Naive B cell (primary cell): ENCODE measurements at places on chromosomes 13 and 19. TPM values are rescaled to one million over a fixed set of nuclear protein-coding genes. Genes with fewer than 3 reads are reported as not detected.

DNA sequence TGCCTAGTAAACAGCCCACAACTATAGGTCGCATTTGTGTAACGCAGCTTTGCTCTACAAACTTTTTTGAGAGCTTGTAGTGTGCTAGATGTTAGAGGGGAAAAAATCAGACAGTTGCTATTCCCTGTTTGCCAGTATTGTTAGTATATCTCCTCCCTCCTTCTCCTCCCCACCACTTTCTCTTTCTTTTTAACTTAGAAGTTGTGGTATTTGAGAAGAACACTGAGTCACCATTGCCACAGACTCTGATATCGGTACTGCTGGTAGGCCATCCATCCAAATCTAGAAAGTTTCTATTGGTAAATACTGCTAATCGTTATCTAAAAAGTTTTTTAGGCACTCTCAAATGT lies 666 bp downstream of the POMP start:
- H3K4me3 ChIP-seq, result peak overlapping the region; percentile 81
- H3K36me3 ChIP-seq, result peaks cover 11% of the 10 kb centered on the region
- H3K4me1 ChIP-seq, result peaks cover 55% of the 10 kb centered on the region
- DNase-seq, result no peak

CGB1 gene
- polyA plus RNA-seq, result not detected

- no peak for DNase-seq
- no peaks in the 10 kb centered on the region for H3K27me3 ChIP-seq
- no peaks in the 10 kb centered on the region for H3K36me3 ChIP-seq
Measured at GRCh38 chr19:15379999-15380647, 536 bp upstream of the AKAP8 start.

DNA sequence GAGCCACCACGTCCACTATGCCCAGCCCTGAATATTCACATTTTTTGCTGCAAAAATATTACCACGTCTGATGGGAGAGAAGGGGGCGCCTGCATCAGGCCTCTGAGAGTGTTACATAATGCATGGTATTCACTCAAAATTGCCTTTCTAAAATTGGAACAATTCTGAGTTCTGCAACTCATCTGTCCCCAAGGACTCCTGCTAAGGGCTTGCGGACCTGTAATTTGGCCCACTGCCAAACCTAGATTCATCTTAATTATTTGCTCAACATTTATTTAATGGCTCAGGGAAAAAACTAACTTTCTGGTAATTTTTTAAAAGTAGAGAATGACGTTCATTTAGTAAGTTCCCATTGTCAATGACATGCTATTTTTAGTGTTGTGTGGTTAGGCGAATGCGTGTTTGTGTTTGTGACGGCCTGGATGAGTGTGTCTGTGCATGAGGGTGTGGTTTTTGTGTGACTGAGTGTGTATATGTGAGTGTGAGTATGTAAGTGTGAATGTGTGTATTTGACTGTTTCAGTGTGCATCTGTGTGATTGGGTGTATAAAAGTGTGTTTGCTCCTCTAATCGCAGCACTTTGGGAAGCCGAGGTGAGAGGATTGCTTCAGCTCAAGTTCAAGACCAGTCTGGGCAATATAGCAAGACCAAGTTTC lies 8.8 kb downstream of the INAFM1 start:
- H3K4me3 ChIP-seq, result no peak overlapping the region
- H3K27me3 ChIP-seq, result no peaks in the 10 kb centered on the region
- H3K4me1 ChIP-seq, result peaks cover 11% of the 10 kb centered on the region
- no peaks in the 10 kb centered on the region for H3K36me3 ChIP-seq
- DNase-seq, result no peak

GRCh38 chr13:112056739-112057438 lies 10.1 kb upstream of the SOX1 start:
- DNase-seq, result no peak
- H3K36me3 ChIP-seq, result peaks cover 7% of the 10 kb centered on the region
- H3K4me3 ChIP-seq, result peak overlapping the region; percentile 19
- peaks cover 83% of the 10 kb centered on the region for H3K27me3 ChIP-seq

MBD3L3 gene
- not detected for polyA plus RNA-seq

CYP2A6 gene
- not detected for polyA plus RNA-seq

GRCh38 chr13:113616991-113617749 lies 32.6 kb downstream of the TFDP1 start:
- H3K36me3 ChIP-seq, result peaks cover 1% of the 10 kb centered on the region
- no peaks in the 10 kb centered on the region for H3K27me3 ChIP-seq
- H3K4me1 ChIP-seq, result no peaks in the 10 kb centered on the region
- H3K27ac ChIP-seq, result peak overlapping the region; percentile 16
- no peak for DNase-seq
- no peak overlapping the region for H3K4me3 ChIP-seq

- no peak overlapping the region for H3K4me3 ChIP-seq
- no peaks in the 10 kb centered on the region for H3K36me3 ChIP-seq
- H3K27me3 ChIP-seq, result peaks cover 47% of the 10 kb centered on the region
- H3K4me1 ChIP-seq, result no peaks in the 10 kb centered on the region
- H3K27ac ChIP-seq, result no peak overlapping the region
Measured at GRCh38 chr13:79458436-79458835, 22.5 kb upstream of the NDFIP2 start.

ZNF66 gene
- 10.2 TPM for polyA plus RNA-seq

GRCh38 chr19:45929247-45929646 lies 14.7 kb upstream of the NANOS2 start:
- H3K4me3 ChIP-seq, result no peak overlapping the region
- H3K27me3 ChIP-seq, result peaks cover 35% of the 10 kb centered on the region
- H3K4me1 ChIP-seq, result peaks cover 15% of the 10 kb centered on the region

CYSLTR2 gene
- polyA plus RNA-seq, result not detected

LGI4 gene
- polyA plus RNA-seq, result not detected

DNA sequence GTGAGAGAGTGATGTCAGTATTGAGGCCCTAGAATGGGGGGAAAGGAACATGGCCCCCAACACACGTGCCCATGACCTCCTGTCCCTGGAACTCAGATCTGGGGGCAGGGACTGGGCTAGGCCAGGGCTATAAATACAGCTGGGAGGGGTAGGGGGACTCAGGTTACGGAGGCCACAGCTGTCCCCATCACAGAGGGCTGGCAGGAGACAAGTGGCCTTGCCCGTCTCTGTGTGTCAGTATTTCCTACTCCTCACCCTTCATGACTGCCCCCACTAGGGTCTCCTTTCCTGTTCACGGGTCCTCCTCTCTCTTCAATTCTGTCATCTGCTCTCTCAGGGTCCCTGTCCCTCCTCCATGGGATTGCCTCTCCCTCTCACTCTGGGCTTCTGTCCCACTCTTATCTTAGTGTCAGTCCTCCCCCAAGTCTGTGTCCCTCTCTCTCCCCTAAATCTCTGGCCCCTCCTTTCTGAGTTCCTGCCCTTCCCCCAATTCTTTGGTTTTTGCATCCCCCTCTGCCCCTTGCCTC lies 687 bp upstream of the HRC start:
- no peaks in the 10 kb centered on the region for H3K36me3 ChIP-seq
- no peak for DNase-seq
- H3K4me3 ChIP-seq, result no peak overlapping the region
- peaks cover 23% of the 10 kb centered on the region for H3K4me1 ChIP-seq
- peaks cover 90% of the 10 kb centered on the region for H3K27me3 ChIP-seq
- no peak overlapping the region for H3K27ac ChIP-seq

TEX101 gene
- not detected for polyA plus RNA-seq

GRCh38 chr19:44883922-44884321 lies 7.1 kb upstream of the TOMM40 start:
- no peak overlapping the region for H3K4me3 ChIP-seq
- no peaks in the 10 kb centered on the region for H3K36me3 ChIP-seq
- H3K27me3 ChIP-seq, result peaks cover 13% of the 10 kb centered on the region

GRCh38 chr19:34243876-34244578 lies 10.3 kb upstream of the GARRE1 start:
- no peak overlapping the region for H3K27ac ChIP-seq
- H3K27me3 ChIP-seq, result no peaks in the 10 kb centered on the region
- H3K4me3 ChIP-seq, result peak overlapping the region; percentile 61
- H3K4me1 ChIP-seq, result no peaks in the 10 kb centered on the region
- DNase-seq, result no peak

GRCh38 chr13:43339805-43340550 lies 316.6 kb downstream of the DNAJC15 start:
- no peak overlapping the region for H3K4me3 ChIP-seq
- H3K4me1 ChIP-seq, result no peaks in the 10 kb centered on the region
- peaks cover 3% of the 10 kb centered on the region for H3K27me3 ChIP-seq
- no peak for DNase-seq
- H3K36me3 ChIP-seq, result no peaks in the 10 kb centered on the region
